ENCODE measurements at places on chromosomes 7 and 10.

DNA sequence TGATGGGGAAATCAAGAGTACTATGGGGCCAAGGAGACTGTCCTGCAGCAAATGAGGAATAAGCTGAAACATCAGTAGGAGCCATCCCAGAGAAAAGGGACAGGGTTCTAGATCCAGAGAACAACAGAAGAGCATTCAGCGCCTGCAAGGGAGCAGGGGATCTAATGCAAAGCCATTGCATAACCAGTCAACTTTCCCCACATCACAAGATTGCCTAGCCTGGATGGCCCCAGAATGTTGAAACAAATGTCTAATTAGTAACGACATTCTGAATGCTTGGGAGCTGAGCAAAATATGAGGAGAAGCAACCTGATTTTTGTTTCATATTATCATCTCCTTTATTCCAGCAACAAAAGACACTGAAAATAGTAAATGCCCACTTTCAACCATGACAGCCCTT, 2.7 kb upstream of the MPP7 start:
- no peak for DNase-seq

DNA sequence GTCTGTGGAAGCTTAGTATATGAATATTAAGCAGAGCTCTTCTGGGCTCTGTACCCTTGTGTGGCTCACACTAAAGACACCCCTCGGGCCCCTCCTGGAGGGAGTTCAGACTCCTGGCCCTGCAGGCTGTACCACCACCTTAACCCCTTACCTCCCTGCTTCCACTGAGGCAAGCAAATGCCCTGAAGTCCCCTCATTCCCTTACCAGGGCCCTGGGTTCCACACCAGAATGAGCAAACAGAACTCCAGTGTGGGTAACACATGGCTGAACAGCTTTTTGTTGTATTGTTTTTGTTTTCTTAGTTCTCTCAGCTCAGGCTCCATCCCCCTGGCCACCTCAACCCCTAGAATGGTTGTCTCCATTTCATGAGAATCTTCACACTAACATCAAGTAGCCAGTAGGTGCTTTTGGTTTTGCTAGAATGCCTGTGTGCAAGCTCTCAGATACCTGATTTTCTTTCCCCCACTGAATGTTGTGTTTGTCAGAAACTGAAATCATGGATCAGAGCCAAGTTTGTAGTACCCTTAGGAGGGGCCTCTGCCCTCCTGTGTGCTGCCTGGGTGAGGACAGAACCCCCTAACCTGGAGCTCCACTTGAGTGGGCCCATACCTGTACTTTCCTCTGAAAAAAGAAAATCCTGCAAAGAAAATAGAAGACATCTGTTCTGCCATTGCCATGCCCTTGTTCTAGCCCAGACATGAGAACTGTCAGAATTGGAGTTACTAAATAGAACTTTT, 2.8 kb upstream of the WAPL start:
- no peak for DNase-seq

GRCh38 chr7:17005271-17005670, 123.5 kb upstream of the AGR3 start:
- no peak for DNase-seq

- no peak for DNase-seq
Observed at GRCh38 chr7:71239586-71240268, 107.8 kb downstream of the GALNT17 start.

DNA sequence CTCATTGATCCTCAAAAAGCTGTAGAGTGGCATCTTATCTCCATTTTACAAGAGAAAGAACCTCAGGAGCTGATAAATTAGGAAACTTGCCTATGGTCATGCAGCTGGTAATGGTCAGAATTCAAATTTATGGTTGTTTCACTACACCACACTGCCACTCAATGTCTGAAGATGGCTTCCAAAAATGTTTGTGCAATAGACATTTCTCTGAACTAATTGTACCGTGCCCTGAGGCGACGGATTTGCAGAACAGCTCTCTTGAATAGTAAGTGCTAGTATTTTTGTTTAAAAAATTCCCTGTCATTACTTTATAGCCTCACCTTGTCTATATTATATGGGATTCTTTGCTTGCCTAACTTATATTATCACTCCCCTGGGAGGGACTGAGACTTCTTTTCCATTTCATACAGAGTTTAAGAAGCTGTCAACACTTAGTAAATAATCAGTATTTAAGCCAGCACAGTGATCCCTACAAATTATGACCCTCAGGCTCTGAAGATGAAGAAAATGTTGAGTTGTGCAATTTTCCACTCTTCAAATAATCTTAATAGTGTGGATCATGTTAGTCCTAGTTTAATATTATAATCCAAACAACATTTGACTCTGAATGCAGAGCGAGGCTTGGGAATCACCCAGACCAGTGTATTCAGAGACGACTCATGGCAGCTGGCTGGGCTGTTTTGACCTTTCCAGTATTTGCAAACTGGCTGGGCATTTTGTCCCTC, 346.6 kb downstream of the PTEN start:
- DNase-seq, result peak; percentile 37

DNA sequence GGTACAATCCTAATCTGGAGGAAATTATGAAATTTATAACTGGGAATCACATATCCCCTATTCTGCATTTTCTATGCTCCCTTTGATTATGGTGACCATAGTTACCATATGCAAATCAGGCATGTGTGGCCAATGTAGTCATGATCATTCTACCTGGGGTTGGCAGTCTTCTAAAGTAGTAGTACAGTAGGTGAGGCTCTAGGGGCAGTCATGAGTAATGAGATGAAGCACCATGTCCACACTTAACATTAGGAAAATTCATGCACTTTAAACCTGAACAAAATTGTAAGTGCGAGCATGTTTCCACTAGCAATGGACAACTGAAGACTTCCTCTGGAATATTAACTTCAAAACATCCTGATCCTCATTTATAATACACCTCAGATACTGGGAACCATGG, 545.9 kb downstream of the SUGCT start:
- DNase-seq, result no peak

DNA sequence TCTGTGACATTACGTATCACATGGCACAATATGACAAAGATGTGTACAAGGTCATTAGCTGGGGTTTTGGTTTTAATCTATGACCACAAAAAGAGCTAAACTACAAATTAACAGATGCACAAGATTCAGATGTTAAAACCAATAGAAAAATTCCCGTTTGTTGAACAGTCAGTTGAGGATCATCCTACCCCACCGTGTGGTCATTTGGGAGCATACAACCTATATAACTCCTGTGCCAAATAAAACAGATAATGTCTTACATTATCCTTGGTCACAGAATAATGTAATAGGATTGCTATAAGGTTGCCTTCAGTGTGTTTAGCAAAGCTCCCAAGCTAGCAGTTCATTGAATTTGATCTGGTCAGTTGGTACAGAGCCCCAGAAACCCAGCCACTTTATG, 28.2 kb downstream of the ASNS start:
- DNase-seq, result no peak

GRCh38 chr7:17710312-17710711, 230.0 kb downstream of the SNX13 start:
- no peak for DNase-seq

DNA sequence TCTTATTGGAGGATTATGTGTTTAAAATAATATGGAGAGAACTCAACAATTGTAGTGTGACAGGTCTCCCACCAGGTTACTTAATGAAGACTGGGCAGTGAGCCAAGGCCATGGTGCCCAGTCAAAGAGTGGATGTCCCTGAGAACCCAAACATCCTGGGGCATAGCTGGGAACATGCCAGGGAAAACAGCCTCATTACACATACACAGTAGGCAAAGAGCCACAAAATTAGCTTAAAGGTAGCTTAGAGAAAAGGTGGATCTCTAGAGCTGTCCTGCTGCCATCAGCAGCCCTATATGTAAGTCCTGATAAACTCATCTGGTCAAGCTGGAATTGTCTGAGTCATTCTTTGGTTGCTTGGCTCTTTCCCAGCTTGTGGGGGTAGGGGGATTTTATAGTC, 287.8 kb downstream of the PHF14 start:
- no peak for DNase-seq

- no peak for DNase-seq
Observed at GRCh38 chr10:51588984-51589383, 110.4 kb downstream of the CSTF2T start.

DNA sequence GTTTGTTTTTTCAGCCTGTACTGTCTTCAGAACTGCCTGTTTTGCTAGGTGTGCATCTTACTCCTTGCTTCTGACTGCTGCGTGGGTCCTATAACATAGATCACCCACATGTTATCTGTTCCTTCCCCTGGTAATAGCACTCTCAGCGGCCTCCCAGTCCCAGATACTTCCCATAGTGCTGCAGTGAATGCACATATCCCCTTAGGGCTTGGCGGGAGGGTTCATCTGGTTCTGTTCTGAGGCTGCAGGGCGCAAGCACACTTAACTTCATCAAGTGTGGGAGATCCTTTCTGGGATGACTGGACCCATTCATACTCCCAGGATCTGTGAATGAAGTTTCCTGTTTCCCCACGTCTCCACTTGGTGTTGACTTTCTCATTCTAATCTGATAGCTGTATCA, 90.7 kb downstream of the CELF2 start:
- no peak for DNase-seq

DNA sequence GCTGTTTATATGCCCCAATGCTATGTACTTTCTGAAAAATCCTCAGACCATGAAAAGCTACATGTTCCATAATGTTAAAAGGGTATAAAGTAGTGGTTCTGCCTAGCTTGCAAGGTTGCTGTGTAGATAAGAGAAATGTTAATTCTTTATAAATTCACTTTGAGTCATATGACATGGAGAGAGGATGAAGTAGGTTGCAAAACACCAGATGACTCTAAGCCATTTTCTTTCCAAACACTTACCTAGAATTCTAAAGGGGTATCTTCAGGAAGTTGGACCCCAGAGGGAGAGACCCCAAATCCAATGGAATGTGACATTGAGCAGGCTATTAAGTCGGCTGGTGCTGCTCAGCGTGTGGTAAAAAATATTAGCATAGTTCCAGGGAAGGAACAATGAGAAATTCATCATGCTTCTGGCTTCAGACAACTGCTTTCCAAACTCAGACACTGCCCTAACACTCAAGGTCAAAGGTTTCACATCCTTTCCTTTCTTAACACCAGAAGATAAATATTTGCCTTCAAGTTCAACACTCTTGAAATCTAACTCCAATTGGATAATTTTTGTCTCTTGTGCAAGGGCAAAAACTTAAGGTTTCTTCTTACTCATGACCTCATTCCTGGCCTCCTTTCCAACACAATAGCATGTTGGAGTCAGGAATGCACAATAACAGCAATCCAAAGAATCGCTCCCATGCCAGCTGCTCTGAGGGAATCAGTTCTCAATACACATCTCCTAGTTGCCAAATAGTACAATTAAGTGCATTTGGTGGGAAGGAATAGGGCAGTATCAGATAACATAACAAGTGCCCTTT, 100.7 kb upstream of the AFAP1L2 start:
- DNase-seq, result peak; percentile 72

DNA sequence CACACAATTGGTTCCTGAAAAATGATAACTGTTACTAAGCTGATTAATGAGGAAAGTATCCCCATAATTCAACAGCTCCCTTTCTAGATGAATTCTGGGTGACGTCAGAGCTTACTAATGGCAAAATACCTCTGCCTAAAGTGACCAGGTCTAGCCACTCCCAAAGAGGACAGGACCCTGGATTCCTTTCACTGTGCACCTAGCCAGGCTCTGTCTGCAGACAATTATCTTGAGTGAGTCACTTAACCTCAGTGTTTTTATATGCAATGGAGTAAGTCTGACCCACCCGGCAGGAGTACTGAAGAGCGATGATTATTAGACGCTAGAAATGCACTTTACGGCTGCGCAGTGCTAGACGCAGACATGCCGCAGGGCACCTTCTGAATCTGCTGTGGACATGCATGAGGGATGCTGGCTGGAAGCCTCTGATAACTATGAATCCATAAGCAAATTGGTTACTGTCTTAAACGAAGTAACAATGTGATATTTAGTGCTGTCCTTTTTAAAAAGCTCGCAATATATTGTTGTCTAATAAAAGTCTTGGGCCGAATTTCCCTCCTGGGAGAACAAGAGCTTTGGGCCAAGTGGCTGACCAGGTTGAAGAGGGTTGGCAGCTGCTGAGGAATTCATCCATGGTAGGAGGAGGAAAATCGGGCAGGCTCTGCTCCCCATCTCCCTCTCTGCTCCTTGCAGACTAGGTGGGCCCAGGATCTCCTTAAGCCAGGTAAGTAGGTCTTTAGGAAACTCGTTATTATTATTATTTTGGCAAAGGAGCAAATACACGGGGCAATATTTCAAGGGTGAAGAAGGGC, 4.6 kb upstream of the INPP5A start:
- DNase-seq, result no peak

- DNase-seq, result no peak
Observed at GRCh38 chr10:44238212-44238611, 146.7 kb downstream of the CXCL12 start.

DNA sequence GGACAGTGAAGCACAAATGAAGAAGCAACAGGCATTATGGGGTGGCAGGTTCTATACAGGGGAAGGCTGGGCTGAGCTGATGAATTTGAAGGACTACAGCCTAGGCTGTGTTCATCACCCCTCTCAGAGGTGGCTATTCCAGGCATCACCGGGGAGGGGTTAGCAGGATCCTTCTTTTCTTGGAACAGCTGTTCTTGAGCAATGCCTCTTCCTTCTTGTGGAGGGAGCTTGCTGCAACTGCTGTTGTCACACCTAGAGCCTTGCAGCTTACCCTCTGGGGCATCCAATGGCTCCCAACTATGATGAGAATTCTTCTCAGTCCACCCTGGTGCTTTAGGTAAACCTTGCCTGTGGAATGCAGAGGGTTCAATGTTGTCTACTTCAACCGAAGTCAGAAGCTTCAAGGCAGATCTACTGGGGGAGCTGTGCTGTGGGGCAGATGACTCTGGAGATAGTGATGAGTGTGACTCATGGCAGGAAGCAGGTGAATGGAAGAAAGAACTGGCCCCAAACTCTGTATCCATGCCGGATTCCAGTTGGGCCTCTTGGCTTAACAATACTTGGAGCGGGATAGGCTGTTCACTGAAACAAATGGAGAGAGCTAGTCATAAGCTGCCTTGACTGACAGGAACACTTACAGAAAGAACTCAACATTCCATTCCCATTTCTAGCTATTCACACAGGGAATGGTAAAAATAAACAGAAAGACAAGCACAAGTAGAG, 21.5 kb upstream of the PPP3CB start:
- DNase-seq, result no peak

DNA sequence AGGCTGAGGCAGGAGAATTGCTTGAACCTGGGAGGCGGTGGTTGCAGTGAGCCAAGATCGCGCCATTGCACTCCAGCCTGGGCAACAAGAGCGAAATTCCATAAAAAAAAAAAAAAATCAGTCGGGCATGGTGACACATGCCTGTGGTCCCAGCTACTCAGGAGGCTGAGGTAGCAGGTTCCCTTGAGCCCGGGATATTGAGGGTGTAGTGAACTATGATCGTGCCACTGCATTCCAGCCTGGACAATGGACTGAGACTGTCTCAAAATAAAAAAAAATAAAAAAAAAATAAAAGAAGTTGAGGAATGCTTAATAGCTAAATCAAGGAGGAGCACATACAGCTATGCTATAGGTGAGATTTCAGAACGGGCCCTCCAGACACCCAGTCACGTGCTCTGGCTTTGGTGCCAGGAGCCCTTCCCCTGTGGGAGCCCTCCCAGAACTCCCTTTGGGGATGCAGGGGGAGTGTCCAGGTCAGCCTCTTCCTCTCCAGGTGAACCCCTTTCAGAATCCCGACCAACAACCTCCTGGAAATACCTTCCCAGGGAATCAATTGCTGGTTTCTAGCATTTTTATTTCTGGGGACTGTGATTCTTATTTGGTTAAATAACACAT, 42.9 kb upstream of the CTBP2 start:
- DNase-seq, result no peak

Measured in GM04503 (cell line).